Activated gamma-delta T cell (primary cell): ENCODE measurements at places on chromosomes 7 and 10.

- no peak for DNase-seq
Observed at GRCh38 chr10:3470191-3470590, 297.6 kb upstream of the PITRM1 start.

- DNase-seq: no peak
Observed at GRCh38 chr10:34380856-34381255, 434.2 kb downstream of the PARD3 start.

- DNase-seq: no peak
Observed at GRCh38 chr7:101693498-101694091, 64.5 kb upstream of the MYL10 start.

DNA sequence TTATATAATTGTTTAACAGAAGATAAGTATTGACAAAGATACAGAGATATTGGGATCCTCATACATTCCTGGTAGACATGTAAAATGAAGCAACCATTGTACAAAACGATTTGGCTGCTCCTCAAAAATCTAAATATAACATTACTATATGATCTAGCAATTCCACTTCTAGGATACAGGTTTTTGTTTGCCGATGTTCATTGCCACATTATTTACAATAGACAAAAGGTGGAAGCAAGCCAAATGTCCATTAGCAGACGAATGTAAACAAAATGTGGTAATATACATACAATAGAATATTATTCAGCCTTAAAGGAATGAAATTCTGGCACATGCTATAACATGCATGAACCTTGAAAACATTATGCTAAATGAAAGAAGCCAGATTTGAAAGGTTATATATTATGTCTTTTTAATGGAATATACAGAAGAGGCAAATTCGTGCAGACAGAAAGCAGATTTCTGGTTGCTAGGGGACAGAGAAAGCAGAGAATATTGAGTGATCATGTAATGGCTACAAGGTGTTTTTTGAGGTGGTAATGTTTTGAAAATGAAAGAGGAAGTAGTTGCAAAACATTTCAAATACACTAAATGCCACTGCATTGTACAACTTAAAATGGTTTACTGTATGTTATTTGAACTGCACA, 44.9 kb downstream of the POLR1F start:
- DNase-seq: no peak

GRCh38 chr10:131998845-131999681, 17.3 kb upstream of the BNIP3 start:
- DNase-seq: no peak

- DNase-seq: no peak
Observed at GRCh38 chr10:33553748-33554571, 219.5 kb upstream of the NRP1 start.

- no peak for DNase-seq
Observed at GRCh38 chr7:49527182-49527581, 246.3 kb upstream of the VWC2 start.

GRCh38 chr10:117674646-117675045, 132.1 kb downstream of the EMX2 start:
- no peak for DNase-seq

GRCh38 chr7:1646957-1647891, 22.9 kb upstream of the ELFN1 start:
- DNase-seq: no peak

GRCh38 chr10:44760513-44760912, 150.6 kb upstream of the TMEM72 start:
- DNase-seq: no peak

- no peak for DNase-seq
Observed at GRCh38 chr10:61284222-61284890, 168.8 kb downstream of the TMEM26 start.

DNA sequence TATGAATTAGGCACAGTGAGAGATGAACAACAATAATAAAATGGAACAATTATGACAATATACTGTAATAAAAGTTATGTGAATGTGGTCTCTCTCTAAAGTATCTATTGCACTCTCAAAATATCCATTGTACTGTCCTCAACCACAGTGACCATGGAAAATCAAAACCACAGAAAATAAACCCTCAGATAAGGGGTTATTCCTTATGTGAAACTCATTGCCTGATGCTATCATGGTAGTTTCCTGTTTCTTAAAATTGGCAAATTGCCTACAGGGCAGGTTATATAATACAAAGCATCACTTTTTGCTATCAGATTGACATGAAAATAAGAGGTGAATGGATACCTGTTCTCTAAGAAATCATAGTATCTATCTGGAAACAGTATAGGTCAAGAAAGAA, 3.8 kb downstream of the MCM10 start:
- no peak for DNase-seq

- no peak for DNase-seq
Observed at GRCh38 chr7:128791972-128792327, 182 bp downstream of the CCDC136 start.
